ENCODE measurements at places on chromosomes 11 and 22. TPM values are rescaled to one million over a fixed set of nuclear protein-coding genes. Genes with fewer than 3 reads are reported as not detected.

The DBX1 gene
- total RNA-seq = not detected

The ANKK1 gene
- 0.05 TPM for total RNA-seq

The DRD4 gene
- not detected for total RNA-seq

The ART1 gene
- total RNA-seq = not detected

The A4GALT gene
- 33.1 TPM for total RNA-seq
